ENCODE measurements at places on chromosomes 7 and 10. TPM values are rescaled to one million over a fixed set of nuclear protein-coding genes. Genes with fewer than 3 reads are reported as not detected.

GRCh38 chr7:147911201-147911601 lies 679.4 kb upstream of the C7orf33 start:
- DNase-seq = no peak

DNA sequence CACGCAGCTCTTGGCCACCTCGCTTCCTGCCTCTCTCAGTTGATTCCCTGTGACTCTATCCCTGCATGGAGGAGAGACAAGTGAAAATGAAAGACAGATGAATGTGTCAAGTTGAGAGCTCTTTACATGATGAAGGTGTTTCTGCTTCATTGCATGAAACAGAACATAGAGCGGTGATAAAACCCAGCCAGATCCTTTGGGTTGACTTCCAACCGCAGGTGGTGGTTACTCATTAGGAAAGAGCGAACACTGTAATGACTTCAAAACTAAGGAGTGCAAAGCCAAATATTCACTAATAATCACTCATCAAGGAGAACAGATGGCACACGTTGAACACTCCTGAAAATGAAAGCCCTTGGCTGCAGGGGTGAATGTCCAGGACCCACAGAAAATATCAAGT lies 31.8 kb upstream of the WDR11 start:
- DNase-seq = peak; percentile 49

- no peak for DNase-seq
Observed at GRCh38 chr7:82167558-82168314, 275.8 kb downstream of the CACNA2D1 start.

DNA sequence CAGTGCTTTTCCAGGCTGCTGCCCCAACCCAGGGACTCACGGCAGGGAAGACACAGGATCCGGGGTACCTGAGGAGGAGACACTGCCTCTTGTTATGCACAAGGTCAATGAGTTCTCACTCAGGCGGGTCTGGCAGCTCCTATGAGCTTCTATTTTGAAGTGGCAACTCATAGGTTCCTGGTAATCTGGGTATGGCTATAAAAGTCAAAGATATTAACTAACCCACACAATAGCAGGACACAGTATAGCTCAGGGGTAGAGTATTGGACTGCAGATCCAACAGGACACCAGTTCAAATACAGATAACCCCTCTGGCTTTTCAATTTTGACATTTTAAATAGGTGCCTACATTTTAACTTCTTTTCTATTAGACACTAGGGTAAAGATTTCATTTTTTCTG lies 130.3 kb upstream of the ZNF746 start:
- DNase-seq = no peak

DNA sequence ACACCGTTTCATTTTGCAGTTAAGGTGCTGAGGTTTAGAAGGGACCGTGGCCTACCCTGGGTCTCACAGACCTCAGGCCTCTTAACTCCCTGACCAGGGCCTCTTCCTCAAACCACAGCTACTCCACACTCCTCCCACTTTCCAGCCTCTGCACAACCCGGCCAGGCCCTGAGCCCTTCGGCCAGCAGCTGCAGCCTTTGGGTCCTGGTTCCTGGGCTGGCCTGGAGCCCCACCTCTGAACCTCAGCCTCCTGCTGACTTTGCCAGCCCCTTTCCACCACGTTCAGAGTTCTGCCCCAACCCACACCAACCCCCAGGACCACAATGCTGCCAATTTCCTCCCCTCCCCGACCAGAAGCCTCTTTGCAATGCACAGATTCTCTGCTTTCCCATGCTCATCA lies 84.1 kb downstream of the VOPP1 start:
- no peak for DNase-seq

The AKR1C4 gene
- total RNA-seq = not detected

The CDC123 gene
- 107 TPM for total RNA-seq

The LRRTM3 gene
- 0.09 TPM for total RNA-seq

The SFTPD gene
- 0.22 TPM for total RNA-seq

The PAX4 gene
- total RNA-seq = not detected

Measured in astrocyte (in vitro differentiated cells and primary cell).